ENCODE measurements at places on chromosomes 4 and X. TPM values are rescaled to one million over a fixed set of nuclear protein-coding genes. Genes with fewer than 3 reads are reported as not detected.

The ARHGAP36 gene
- not detected for total RNA-seq

The CHST7 gene
- 8.7 TPM for total RNA-seq

The BST1 gene
- total RNA-seq: 3.1 TPM

The TCP11X2 gene
- not detected for total RNA-seq

The ARAF gene
- 12.3 TPM for total RNA-seq

All from uterine smooth muscle cell (primary cell).